ENCODE measurements at places on chromosomes 3 and 15. TPM values are rescaled to one million over a fixed set of nuclear protein-coding genes. Genes with fewer than 3 reads are reported as not detected.

- DNase-seq, result no peak
Observed at GRCh38 chr3:111801693-111802092, 57.4 kb upstream of the PHLDB2 start.

DNA sequence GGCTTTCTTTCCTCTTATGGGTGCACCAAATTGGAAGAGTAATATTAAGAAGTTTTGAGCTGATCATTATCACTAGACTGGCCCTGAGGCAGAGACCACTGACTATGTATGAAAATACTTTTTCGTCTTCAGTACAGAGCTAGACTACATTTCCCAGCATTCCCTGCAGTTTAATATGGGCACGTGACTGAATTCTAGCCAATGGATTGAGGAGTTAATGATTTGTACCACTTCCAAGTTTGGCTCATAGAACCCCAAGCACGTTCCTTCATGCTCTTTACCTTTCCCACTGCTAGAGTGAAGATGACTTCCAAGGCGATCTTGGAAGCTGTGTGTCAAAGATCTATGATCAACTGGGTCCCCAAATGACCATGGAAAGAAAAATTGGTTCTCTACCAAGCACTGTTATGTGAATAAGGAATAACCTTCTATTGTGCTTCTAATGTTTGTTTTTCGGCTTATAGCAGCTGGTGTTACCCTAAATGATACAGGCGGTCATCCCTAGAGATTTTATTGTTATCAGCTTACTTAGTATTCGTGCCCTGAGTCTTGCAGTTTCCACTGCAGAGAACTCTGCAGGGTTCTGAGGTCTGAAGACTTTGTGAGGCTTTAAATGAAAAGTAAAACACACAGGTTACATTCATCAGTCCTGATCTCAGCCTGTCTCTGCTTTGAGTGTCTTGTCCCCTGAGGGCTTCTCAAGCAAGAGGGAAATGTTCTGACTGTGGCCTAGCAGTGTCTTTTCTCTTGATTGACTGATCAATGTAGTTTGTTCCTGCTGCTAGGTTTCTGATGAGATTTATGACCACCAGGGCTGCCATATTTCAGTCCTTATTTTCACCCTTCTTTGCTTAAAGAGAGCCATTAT, 486.8 kb downstream of the PDCD6IP start:
- no peak for DNase-seq

- DNase-seq, result no peak
Observed at GRCh38 chr3:14353502-14353901, 48.9 kb upstream of the SLC6A6 start.

- DNase-seq, result no peak
Observed at GRCh38 chr3:11362600-11362999, 90.4 kb downstream of the ATG7 start.

DNA sequence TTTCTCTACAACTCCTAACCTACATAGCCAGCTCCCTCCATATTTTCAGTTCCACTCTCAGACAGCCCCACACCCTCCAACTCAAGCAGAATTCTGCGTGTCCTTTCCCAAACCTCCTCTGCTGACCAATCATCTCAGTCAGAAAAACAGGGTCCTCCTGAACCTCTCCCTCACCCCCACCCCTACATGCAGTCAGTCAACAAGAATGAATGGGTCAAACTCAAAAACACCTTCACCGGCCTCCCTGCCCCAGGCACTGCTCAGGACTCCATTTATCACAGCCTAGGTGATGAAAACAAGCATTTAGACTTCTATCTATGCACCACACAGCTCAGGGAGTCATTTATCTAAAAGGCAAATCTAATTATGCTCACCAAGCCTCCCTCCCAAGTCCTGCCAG, 32.4 kb downstream of the MYL3 start:
- no peak for DNase-seq

DNA sequence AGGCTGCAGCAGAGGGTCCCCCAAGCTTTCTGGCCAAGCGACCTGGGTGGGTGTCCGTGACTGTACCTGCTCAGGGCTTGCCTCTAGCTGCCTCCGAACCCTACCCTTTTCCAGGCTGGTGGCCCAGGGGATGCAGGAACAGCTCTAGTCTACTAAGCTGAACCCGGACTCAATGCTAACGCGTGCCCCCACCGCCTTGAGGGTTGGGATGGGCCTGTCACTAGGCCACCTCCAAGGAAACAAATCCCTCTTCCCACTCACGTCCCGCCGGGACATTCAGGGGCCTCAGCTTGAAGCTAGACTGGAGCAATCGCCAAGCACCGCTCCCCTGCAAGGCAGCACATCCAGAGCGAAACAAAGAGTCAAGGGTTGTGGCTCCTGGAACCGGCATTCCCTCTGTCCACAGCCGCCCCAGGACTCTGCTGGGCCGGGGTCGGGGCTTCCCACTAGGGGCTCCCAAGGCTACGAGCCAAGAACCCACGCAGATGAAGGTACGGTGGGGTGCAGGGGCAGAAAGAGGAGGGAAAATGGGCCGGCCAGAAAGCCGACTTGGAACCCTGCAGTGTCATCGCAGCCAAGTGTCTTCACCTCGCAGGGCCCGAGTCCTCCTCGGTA, 2.9 kb downstream of the FBXL22 start:
- DNase-seq, result no peak

DNA sequence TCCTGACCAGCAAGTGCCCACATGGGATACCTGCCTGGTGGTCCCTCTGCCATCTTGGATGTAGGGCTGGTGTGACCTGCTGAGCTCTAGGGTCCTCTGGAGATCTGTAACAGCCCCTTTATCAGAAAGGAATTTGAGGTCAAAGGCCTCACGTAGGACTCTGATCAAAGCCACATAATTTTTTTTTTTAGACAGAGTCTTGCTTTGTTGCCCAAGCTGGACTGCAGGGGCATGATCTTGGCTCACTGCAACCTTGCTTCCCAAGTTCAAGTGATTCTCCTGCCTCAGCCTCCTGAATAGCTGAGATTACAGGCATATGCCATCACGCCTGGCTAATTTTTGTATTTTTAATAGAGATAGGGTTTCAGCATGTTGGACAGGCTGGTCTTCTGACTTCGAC, 9.5 kb downstream of the ITGB5 start:
- DNase-seq, result no peak

GRCh38 chr3:122533931-122534334, 19.2 kb upstream of the KPNA1 start:
- no peak for DNase-seq

GRCh38 chr3:45890405-45890804, 4.1 kb downstream of the CCR9 start:
- peak; percentile 8 for DNase-seq

DNA sequence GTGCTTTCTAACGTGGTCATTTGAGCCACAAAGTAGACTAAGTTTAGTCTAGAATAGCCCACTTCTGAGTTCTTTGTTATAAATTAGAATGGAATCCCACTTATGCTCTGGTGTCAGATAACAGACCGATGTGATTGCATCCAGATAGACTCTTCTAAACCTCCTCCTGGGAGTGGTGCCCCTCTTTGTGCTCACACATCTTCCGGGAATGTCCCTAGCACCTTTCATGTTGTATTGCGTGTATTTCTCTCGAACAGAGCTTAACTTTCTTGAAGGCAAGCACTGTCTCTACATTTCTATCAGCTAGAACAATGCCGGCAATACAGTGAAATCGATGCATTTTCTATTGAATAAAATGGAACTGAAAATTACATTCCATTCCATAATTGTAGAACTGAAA, 23.0 kb downstream of the CP start:
- DNase-seq, result no peak

- no peak for DNase-seq
Observed at GRCh38 chr15:69403594-69403993, 10.6 kb upstream of the KIF23 start.

DNA sequence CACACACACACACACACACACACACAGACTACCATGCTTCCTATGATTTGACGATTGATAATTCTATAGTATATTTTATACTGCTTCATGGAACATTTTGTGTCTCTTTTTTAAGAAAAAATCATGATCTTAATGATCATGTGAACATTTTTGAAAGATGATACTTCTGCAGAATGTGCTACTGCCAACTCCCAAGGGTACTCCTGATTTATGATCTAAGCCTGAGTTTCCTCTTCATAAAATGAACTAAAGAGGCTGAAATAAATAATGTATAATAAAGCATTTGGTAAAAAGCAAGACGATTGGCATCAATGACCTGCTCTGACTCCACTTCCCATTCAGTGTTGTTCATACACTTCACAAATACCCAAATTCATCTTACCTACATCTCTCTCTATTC, 333.8 kb upstream of the RBMS3 start:
- no peak for DNase-seq

DNA sequence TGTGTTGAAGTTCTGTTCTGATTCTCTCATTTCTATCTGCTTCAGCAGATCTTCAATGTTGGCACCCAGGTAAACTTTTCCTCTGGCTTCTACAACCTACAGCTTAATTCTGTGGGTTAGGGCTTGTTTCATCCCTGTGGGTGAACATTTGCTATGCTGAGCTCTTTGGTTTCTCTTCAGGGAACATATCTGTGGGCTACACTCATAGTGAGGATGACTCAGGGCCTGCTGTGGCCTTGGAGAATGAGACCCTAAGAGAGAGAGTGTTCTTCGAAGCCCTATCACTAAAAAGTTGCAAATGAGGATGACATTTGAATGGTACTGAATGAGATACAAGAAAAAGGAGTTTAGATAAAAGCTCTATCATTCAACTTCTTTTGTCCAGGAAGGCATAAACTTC, 346.2 kb upstream of the CBLB start:
- no peak for DNase-seq

DNA sequence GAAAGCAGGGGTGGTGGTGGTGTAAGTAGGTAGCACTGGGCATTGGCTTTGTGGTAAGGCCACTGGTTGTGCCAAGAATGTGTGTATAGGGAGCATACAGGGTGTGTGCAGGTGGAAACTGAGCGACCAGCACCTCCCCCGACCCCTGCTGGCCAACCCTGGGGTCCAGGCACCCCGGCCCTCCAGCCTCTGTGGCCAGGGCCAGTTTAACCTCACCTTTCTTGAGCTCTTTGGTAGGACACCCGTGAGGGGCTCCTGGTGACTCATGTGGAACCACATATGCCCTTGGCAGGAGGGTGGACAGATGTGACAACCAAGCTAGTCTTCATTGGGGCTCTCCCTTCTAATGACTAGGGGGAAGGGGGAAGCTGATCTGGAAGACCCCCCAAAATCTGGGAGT, 19.5 kb downstream of the SHF start:
- DNase-seq, result no peak

- no peak for DNase-seq
Observed at GRCh38 chr15:99211926-99212325, 37.5 kb downstream of the TTC23 start.

DNA sequence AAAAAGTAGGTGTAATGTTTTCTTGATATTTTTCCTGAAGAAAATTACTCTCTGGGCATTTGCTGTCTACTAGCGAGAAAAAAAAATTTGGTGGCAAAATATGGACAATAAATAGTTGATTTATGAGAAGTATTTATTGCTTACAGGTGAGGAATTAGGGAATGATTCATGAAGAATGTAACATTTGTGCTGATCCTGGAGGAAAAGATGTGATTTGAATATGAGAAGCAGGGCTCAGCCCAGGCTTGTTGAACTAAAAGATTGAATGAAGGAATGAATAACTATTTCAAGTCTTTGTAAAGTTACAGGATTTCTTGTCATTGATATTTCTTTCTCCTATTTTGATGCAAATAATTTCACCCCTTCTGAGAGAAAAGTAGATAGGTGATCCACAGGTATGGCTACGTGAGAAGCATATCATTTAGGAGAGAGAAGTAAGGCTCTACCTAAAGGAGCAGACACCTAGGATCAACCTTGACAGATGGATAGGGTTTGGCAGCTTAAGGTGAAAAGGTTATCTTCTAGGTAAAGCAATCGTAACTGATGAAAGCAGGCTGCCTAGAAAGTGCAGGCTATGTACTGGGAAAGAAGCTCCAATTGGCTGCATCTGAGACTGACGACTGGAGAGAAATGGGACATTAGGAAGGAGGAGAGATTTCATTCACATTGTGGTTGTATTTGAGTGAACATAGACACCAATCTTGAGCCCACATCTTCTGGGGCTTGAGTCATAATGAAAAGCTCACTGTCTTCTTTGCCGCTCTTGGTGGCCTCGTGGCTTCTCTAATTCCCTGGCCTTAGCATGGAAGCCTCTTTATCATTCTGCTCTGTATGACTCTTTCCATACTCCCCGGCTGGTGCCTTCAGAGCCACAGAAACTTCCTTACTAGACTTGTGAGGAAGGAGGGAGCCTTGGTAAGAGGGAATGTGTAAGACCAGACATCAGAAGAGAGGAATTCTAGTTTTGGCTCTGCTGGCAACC, 106.5 kb downstream of the P3H2 start:
- no peak for DNase-seq

DNA sequence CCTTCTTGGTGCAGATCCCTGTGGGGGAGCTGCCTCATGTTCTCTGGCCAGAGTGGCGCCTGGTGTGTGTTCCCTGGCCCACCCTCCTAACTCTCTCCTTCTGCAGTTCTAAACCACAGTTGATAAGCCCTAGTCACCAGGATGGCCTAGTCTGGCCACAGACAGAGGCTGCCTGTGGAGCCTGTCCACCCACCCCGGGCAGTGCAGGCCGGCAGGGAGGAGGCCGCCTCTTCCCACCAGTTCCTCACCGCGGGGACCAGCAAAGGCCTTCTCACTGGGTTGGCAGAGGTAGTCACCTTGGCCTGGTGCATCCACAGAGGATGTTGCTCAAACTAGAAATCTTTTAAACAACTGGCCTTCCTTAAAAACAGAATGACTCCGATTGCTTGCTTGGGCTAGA, 276.4 kb upstream of the TTC14 start:
- no peak for DNase-seq

- no peak for DNase-seq
Observed at GRCh38 chr15:82625136-82625535, 22.0 kb downstream of the CPEB1 start.

GRCh38 chr15:100705065-100705464, 102.7 kb downstream of the ASB7 start:
- DNase-seq, result no peak

DNA sequence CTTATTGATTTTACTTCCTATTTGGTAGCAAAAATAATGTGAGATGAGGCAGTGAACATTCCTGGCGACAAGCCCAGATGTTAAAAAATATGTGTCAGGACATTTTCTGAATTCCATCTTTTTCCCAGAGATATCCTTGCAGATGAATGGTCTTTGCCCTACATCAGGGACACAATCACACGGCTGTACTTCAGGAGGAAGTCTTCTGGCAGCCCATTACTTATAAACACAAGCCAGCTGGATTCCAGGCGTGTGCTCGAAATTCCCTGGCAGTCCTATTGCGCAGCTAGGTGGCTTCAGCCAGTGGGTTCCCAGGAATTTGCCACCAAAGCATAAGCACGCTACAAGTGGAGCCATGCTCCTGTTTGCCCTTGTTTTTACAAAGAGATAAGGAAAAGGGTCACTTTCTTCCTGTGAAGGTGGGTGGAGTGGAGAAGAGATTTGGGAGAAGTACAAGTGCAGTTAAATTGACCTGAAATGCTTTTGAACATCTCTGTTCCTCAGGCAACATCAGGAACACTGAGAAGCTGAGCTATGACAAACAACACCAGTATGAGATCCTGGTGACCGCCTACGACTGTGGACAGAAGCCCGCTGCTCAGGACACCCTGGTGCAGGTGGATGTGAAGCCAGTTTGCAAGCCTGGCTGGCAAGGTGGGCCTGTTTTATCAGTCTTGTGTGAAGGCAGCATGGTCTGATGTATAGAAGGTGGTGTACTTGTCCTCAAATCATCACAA, 257.1 kb upstream of the TRIM42 start:
- no peak for DNase-seq

Gene TRPM1
- total RNA-seq, result not detected

Gene AMT
- total RNA-seq, result 20.8 TPM

Gene SOX2
- total RNA-seq, result 24.9 TPM

Gene PLA2G4D
- total RNA-seq, result not detected

Gene GPR149
- total RNA-seq, result not detected

Gene PIF1
- 0.39 TPM for total RNA-seq

Gene SCN5A
- total RNA-seq, result 0.44 TPM
